ENCODE measurements at places on chromosomes 3 and 15.
A peak's percentile ranks its signal among the peaks of the same experiment; 100 is the strongest.

DNA sequence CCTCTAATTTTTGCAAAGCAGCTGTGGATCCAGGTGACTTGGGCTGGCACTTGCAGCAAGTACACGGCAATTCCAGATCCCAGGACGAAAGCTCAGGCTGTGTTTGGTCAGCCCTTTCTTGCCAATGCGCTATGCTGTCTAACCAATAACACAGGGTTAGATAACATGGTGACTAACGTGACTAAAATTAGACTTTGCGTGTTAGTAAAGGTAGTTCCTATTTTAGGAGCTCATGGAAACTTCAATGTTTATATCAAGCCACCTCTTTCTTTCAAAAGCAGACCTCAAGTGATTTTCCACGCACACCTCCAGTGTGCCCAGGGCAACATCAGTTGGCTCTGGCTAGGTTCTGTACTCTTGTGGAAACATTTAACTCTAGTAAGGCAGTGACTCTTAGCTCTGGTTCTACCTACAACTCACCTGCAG lies 32.5 kb downstream of the CDCP1 start:
- no peak for DNase-seq

- no peak for DNase-seq
Observed at GRCh38 chr15:29812384-29812694, 9.9 kb downstream of the TJP1 start.

- DNase-seq, result no peak
Observed at GRCh38 chr3:118165413-118165812, 869.2 kb downstream of the IGSF11 start.

- DNase-seq, result no peak
Observed at GRCh38 chr15:54803987-54804386, 392.8 kb downstream of the RSL24D1 start.

GRCh38 chr3:10597733-10598132 lies 92.3 kb upstream of the ATP2B2 start:
- no peak for DNase-seq

DNA sequence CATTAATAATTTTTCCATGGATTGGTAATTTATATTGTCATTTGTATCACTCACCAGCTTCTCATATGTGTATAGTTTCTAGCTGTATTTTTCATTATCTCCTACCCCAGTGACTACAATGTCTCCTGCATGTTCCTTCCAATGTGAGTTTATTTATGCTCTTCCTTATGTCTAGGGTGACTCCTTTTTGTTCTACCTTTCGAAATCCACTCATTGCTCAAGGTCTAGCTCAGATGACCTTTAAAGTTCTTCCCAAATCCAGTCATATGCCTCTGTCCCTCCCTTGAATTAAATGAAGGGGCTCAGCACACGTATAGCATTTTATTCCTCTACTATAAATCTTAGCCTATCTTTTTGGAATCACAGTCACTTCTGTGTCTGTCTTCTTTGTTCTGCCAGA lies 53.0 kb downstream of the TMEM45A start:
- no peak for DNase-seq

GRCh38 chr3:185825006-185825638 lies at the start of gene IGF2BP2:
Gene IGF2BP2, minus strand, starts transcription at chr3:185825042. Its CDS starts 82 bp downstream, at chr3:185824960.
- peak; percentile 88 for DNase-seq

DNA sequence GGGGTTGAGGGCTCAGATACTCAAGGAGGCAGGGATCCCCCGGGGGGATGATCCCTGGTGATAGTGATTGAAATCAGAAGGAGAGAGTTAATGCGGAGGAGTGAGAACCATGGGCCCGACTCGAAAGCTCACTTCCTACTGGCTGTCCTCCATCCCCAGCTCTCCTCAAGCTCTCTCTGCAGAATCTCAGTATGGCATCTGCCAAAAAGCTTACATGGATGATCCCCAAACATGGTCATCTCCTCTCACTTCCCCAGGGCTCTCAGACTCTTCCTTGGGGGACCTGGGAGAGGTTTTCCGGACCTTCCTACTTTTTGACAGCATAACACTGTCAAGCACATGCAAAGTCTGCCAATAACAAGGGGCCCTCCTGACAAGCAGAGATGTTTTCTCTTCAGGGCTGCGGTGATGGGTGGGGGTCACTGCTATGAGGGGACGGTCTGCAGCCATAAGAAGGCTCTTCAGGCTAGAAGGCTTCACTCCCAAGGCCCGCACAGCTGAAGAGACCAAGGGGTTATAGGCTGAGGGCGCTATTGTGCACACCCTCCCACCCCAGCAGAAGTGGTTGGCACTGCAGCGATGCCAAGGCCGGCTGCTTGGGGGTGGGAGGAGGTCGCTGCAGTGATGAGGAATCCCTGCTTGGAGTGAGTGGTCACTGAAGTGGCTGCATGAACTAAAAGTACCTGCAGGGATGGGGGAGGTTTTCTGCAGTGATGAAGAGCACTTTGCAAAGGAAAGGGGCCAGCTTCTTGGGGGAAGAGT lies 828 bp upstream of the VWA5B2 start:
- DNase-seq, result no peak

- DNase-seq, result no peak
Observed at GRCh38 chr3:39440316-39440715, 27.2 kb upstream of the MOBP start.

- no peak for DNase-seq
Observed at GRCh38 chr3:129195731-129196256, 12.1 kb upstream of the CNBP start.

- no peak for DNase-seq
Observed at GRCh38 chr3:69426967-69427304, 41.0 kb upstream of the FRMD4B start.

DNA sequence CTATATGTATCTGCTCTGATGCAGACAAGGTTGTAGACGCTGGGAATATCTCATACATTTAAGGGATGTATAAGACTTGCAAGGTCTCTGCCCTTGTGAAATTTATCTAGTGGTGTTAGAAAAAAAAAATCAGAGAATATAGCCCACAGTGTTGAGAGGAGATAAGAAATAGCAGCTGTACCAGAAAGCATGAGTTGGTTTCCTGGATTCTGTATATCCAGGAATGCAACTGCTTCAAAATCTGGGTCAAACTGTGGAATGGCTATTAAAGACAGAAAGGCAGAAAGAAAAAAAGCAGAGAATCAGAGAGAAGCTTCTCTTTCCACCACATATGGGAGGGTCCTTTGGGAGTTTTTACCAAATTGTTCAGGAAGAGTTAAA lies 1.5 kb upstream of the TMEM212 start:
- no peak for DNase-seq

- DNase-seq, result no peak
Observed at GRCh38 chr3:14441240-14441919, 39.0 kb downstream of the SLC6A6 start.

DNA sequence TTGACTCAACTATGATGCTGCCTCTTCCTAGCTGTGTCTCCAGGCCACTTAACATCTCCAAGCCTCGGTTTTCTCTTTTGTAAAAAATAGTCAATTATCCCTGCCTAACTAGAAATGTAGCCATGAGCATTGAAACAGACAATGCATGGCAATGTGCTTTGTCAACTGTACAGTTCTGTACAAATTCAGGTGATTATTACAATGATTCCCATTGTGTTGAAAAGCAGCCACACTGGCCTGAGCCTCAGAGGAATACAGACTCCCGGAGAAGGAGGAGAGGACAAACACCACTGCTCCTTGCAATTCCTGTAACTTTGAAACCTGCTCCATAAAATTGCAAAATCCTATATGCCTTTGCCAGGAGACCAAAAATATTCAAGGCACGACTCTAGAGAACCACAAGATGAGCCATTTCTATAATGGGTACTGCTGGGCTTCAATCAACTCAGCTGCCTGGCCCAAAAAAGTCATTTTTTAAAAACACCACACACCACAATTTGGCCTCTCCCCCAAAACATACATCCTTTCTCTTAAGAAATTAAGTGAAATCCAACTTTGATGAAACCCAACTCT lies 28.6 kb downstream of the DAPK2 start:
- DNase-seq, result no peak

DNA sequence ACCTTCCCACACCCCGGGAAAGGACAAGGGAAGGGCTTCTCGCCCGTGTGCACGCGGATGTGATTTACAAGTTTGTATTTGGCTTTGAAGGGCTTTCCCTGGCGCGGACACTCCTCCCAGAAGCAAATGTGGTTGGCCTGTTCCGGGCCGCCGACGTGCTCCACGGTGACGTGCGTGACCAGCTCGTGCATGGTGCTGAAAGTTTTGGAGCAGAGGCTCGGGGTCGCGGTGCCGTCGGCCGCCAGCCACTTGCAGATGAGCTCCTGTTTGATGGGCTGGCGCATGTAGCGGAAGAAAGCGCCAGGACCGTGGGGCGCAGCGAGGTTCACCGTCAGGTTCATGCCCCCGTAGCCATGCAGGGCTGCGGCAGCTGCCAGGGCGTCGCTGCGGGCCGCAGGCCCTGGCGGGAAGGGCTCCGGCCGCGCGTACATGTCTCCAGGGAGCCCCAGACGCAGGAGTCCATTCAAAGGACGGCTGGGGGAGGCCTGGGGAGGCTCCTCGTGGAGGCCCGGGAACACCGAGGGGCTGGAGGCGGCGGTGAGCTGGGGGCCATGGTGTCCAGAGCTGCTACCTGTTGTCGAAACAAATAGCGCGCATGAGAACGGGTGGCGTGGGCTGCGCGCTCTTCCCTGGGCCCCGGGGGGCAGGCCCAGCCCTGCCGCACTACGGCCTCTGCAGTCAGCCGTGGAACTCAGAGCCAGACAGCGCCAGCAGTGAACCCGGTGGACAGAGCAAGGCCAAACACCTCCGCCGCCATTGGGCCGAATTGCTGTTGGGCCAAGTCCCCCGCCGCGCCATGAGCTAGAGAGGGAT lies 10.2 kb downstream of the ZIC4 start:
- no peak for DNase-seq

DNA sequence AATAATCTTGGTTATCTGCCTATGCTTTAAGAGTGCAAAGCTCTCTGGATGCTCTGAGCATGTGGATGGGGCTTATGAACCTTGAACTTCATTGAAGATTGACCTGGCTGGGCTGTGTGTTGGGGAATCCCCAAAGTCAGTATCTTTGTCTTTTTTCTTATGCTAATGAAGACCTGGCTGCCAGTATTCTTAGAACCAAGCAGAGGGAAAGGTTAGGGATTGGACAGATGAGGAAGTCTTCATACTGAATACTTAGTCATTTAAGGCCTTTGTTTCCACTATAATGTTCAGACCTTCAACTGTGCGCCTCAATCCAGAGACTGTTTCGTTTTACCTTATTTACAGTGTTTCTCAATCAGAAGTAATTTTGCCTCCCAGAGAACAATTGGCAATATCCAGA lies 42.5 kb upstream of the CMTM7 start:
- no peak for DNase-seq

DNA sequence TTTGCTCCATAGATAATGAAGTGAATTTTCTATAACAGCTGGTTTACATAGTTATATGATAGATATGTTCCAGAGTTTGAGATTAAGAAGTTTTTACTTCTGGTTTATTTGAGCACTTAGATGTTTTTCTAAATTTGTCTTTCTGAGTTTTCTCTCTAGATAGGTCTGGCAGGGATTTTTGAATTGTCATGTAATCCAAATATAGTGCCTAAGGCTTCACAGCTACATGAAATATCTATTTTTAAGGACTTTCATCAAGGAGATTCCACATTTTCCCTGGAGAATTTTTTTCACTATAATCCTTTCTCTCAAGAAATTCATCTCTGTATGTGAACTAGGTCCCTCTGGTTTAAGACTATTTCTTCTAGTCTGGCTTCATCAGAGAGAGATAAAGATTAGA lies 12.0 kb downstream of the PPM1L start:
- DNase-seq, result no peak

- DNase-seq, result no peak
Observed at GRCh38 chr15:93523481-93523880, 434.5 kb upstream of the RGMA start.

DNA sequence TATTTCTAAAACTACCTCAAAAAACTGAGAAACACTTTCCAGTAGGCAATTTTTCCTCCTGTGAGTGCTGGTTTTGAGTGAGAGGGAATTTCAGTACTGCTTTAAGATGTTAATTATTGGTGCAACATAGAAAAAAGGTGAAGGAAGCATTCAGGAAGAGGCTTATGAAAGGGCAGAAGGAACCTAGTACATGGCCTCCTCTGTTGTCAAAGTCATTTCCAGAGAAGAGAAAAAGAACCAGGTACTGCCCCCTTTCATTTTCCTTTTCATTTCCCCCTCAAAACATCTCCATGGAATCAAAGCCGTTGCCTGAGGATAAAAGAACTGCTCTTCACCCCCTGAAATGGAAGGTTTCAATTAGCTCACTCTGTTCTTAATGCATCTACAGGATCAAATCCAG lies 19.8 kb downstream of the RARRES1 start:
- DNase-seq, result no peak

DNA sequence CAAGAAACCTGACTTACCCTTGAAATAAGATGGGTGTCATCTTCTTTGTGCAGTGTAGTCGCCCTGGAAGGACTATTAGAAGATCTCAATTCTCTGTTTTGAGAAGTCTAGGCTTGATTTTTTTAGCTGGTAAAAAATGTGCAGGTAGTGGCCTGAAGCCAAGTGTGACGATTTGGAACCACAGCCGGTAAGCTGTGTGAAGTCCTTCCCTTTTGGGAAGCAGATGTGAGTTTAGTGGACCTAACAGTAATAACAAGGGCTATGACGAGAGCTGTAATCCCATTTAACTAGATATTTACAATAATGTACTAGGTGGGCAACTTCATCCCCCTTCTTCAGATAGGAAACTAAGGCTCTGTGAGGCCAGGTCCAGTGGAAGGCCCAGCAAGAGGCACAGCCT lies 81.7 kb upstream of the MYZAP start:
- DNase-seq, result no peak

DNA sequence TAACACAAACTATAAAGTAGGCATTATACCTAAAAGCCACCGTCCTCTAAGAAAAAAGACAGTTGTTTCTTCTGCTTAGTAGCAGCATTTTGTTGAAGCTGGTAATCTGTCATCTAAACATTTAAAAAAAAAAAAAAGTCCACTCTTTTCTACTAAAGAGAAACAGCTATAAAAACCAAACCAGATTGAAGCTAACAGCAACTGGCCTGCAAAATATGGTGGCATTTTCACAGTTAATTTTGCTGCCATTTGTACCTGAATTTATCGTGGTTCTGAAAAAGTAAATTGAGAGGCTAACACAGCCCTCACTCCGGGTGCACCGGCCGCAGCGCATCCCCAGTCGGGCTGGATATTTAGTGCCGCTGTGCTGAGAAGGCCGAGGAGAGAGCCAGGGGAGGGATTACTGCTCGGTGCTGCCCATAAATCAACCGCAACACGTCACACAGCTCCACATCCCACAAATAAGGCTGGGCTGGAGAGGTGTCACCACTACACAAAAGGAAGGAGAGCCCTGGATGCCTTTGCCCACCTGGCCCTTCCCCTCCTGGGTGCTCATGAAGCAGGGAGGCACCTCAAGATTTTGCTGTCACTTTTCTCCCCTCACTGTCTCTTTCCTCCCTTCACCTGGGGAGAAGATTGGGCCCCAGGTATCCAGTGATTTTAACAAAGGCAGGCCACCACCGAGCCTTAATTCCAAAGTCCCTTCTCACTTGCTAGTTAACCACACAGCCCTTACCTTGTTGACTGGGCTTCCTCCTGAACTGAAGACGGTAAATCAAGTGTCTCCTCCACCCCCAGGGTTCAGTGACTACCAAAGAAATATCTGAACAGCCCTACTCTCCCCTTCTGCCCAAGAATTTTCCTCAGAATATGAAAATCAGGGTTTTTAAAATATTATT lies 44.4 kb downstream of the MECOM start:
- no peak for DNase-seq
